ENCODE measurements at places on chromosomes 11 and 22. TPM values are rescaled to one million over a fixed set of nuclear protein-coding genes. Genes with fewer than 3 reads are reported as not detected.

DNA sequence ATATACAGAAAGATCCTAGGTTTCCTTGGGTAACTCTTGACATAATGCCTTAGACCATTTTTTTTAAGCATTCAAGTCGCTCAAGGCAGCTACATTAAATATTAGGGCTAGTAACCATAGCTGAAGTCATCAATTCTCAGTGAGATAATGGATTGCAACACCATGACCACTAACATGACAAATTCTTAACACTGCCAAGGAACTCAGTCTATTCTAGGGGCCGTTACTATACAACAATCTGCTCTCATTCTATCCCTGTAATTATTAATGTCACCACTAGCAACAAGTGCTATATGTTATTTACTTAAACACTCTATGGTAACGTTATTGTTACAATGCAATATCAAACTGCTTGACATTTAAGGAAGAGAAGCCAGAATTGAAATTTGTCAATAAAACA lies 3.2 kb upstream of the STK33 start:
- no peak overlapping the region for H3K27ac ChIP-seq
- no peak overlapping the region for H3K4me3 ChIP-seq
- no peaks in the 10 kb centered on the region for H3K36me3 ChIP-seq
- H3K4me1 ChIP-seq = peaks cover 3% of the 10 kb centered on the region
- DNase-seq = no peak
- H3K27me3 ChIP-seq = peaks cover 31% of the 10 kb centered on the region

Gene TUB
- 0.05 TPM for total RNA-seq

Gene ARHGAP20
- 0.25 TPM for total RNA-seq

- DNase-seq = no peak
- H3K27ac ChIP-seq = no peak overlapping the region
- peaks cover 8% of the 10 kb centered on the region for H3K4me1 ChIP-seq
- H3K27me3 ChIP-seq = peaks cover 7% of the 10 kb centered on the region
- no peaks in the 10 kb centered on the region for H3K36me3 ChIP-seq
These were observed 54.6 kb upstream of the TOP3B start for GRCh38 chr22:22037229-22037628.

DNA sequence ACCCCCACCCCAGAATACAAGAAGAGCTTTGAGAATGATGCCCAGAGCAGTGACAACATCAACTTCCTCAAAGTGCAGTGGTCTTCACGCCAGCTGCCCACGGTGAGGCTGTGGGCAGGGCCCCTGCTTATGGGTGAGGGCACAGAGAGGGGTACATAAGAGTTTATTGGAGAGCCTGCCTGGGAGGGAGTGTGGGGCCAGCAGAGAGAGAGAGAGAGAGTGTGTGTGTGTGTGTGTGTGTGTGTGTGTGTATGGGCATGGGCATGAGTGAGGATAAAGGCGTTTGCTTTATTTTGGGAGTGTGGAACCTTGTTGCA lies 9.5 kb downstream of the PHOX2A start:
- peaks cover 6% of the 10 kb centered on the region for H3K4me1 ChIP-seq
- H3K36me3 ChIP-seq = peaks cover 14% of the 10 kb centered on the region
- no peak overlapping the region for H3K4me3 ChIP-seq
- peaks cover 6% of the 10 kb centered on the region for H3K27me3 ChIP-seq

DNA sequence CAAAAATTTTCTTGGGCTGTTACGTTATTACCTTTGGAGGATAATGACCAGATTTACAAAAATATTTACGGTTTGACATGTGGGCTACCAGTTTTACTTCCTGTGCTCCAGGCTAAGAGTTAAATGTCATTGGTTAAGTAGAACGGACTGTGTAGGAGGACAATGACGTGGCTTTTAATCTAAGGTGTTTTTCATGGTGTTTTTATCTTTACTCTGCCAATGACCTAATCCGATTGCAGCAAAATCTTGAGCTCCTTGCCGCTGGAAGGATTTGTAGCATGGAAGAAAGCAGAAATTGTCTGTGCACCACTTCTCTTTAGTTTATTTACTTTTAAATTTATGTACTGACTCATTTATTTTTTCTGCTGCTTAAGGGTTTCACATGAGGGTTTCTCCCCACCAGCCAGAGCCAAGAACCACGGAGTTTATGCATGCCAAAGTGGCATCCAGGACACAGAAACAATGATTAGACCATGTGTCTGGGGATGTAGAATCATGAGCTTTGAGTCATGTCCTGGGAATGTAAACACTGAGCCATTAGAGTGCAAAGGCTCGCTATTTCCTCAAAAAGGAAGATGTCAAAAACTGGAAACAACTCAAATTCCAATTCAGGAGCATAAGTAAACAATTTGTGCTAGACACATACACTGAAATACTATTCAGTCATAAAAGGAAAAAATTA lies 1.9 kb upstream of the CARD16 start:
- no peak overlapping the region for H3K4me3 ChIP-seq
- no peaks in the 10 kb centered on the region for H3K27me3 ChIP-seq
- DNase-seq = no peak
- H3K36me3 ChIP-seq = no peaks in the 10 kb centered on the region

Gene CALCA
- total RNA-seq = not detected

GRCh38 chr11:113461639-113462038 lies 13.6 kb downstream of the DRD2 start:
- no peaks in the 10 kb centered on the region for H3K36me3 ChIP-seq
- H3K4me1 ChIP-seq = no peaks in the 10 kb centered on the region
- peaks cover 10% of the 10 kb centered on the region for H3K27me3 ChIP-seq
- DNase-seq = no peak
- no peak overlapping the region for H3K27ac ChIP-seq
- no peak overlapping the region for H3K4me3 ChIP-seq

GRCh38 chr11:68709062-68709461 lies 24.7 kb downstream of the GAL start:
- no peaks in the 10 kb centered on the region for H3K36me3 ChIP-seq
- DNase-seq = no peak
- H3K27ac ChIP-seq = no peak overlapping the region
- H3K4me1 ChIP-seq = no peaks in the 10 kb centered on the region

Gene EPS8L2
- total RNA-seq = 15.0 TPM

Gene BCO2
- 1.4 TPM for total RNA-seq

GRCh38 chr11:67369801-67370284 lies 3.6 kb downstream of the CLCF1 start:
- H3K36me3 ChIP-seq = no peaks in the 10 kb centered on the region
- no peak overlapping the region for H3K27ac ChIP-seq
- peaks cover 51% of the 10 kb centered on the region for H3K4me1 ChIP-seq
- H3K4me3 ChIP-seq = no peak overlapping the region

DNA sequence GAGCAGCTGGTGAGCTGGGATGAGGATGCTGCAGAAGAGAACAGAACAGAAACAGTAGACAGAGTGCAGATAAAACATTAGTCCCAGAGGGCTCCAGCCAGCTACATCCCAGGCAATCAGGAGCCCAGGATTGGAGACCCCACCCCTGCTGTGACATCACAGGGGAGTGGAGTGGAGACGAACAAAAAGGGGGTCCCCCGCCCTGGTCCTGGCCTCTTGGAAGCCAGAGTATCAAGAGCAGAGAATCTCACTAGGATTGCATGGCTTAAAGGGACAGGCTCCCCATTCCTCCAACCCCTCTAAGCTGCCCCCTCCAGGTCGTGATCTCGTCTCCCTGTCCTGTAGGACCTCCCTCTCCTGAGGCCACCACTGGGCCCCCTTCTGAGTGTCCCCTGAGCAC lies at the start of gene P2RX3:
Gene P2RX3 (plus strand): TSS at position 211 of the 400 bp plus-strand sequence. CDS start 199 bp downstream, outside the sequence.
- H3K27ac ChIP-seq = peak within 1 kb of the TSS; percentile 18
- H3K4me1 ChIP-seq = peaks cover 29% of the 10 kb centered on the region
- no peak for DNase-seq
- H3K27me3 ChIP-seq = no peaks in the 10 kb centered on the region

DNA sequence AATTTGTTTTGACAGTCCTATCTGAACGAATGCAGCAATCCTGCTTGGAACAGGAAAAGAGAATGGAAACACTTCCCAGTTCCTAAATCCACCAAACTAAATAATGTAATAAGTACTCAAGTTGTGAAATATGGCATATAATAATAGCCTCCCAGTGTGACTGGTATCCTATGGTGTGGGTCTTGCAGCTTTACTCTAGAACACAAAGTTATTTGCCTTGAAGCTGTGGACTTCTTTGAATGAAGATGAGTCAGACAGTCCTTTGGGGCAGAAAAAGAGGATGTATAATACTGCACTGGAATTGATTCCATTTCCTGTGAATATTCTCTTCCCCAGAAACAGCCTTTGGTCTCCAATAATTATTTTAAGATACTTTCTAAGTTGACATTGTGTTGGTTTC lies 887.0 kb downstream of the KCNA4 start:
- no peaks in the 10 kb centered on the region for H3K27me3 ChIP-seq
- H3K4me1 ChIP-seq = no peaks in the 10 kb centered on the region
- H3K27ac ChIP-seq = no peak overlapping the region
- no peak overlapping the region for H3K4me3 ChIP-seq

DNA sequence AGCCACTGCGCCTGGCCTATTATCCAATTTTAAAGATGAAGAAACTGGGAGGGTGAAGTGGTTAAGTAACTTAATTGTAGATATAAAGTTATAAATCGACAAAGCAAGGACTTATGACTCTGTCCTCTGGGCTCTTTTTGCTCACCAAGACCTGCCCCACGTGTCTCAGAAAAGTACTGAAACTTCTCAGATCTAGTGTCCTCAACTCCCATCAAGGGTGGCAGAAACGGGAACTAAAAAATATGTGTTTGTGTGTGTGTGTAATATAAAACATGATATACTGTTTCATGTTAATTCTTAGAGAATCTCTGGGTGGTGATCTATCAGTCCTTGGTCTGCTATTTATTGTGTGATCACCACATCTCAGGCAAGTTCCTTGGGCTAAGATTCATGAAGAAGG lies 104.9 kb downstream of the GAB2 start:
- H3K27me3 ChIP-seq = peaks cover 3% of the 10 kb centered on the region
- no peaks in the 10 kb centered on the region for H3K36me3 ChIP-seq
- no peak overlapping the region for H3K4me3 ChIP-seq

Gene RASGRP2
- total RNA-seq = 7.8 TPM

- peaks cover 5% of the 10 kb centered on the region for H3K27me3 ChIP-seq
- H3K36me3 ChIP-seq = no peaks in the 10 kb centered on the region
- no peak overlapping the region for H3K4me3 ChIP-seq
- DNase-seq = no peak
- H3K4me1 ChIP-seq = no peaks in the 10 kb centered on the region
These were observed 87.1 kb downstream of the CTTN start for GRCh38 chr11:70485326-70486025.

Gene LPXN
- 139 TPM for total RNA-seq

Measured in activated CD8-positive, alpha-beta T cell treated with anti-CD3 and anti-CD28 coated beads for 36 hours (primary cell).